ENCODE measurements at places on chromosomes 11 and 22. TPM values are rescaled to one million over a fixed set of nuclear protein-coding genes. Genes with fewer than 3 reads are reported as not detected.

The HARBI1 gene
- total RNA-seq = 5.9 TPM

The CTSC gene
- total RNA-seq = 287 TPM

The CTSW gene
- 339 TPM for total RNA-seq

The SMIM38 gene
- total RNA-seq = 0.26 TPM

The IRAG1 gene
- not detected for total RNA-seq

The LUZP2 gene
- not detected for total RNA-seq

The C11orf91 gene
- not detected for total RNA-seq

The SMIM35 gene
- total RNA-seq = 4.0 TPM

The CCDC81 gene
- total RNA-seq = 0.16 TPM

The KRTAP5-10 gene
- total RNA-seq = not detected

The DSCAML1 gene
- total RNA-seq = 1.4 TPM

The DDI1 gene
- total RNA-seq = not detected

The XNDC1N gene
- total RNA-seq = 14.8 TPM

The HTR3B gene
- not detected for total RNA-seq

The JAML gene
- total RNA-seq = 142 TPM

The LRRC4C gene
- total RNA-seq = not detected

The GAS2L1 gene
- 12.0 TPM for total RNA-seq

The LRP4 gene
- 0.12 TPM for total RNA-seq

The UPK3A gene
- total RNA-seq = not detected

The BTG4 gene
- 0.30 TPM for total RNA-seq

The UBQLN3 gene
- total RNA-seq = 0.12 TPM

The LDHAL6A gene
- total RNA-seq = not detected

The APOL5 gene
- not detected for total RNA-seq

The OR2D2 gene
- not detected for total RNA-seq

The MRPL17 gene
- 81.0 TPM for total RNA-seq

The HTR3A gene
- total RNA-seq = not detected

The ACRV1 gene
- not detected for total RNA-seq

The CLDN5 gene
- total RNA-seq = not detected

The SLC22A25 gene
- total RNA-seq = not detected

The SLC22A12 gene
- total RNA-seq = not detected

The ARFIP2 gene
- total RNA-seq = 33.5 TPM

The OR2AT4 gene
- not detected for total RNA-seq

The TCN2 gene
- 0.41 TPM for total RNA-seq

The OR5A1 gene
- not detected for total RNA-seq

The HPX gene
- total RNA-seq = not detected

The B4GAT1 gene
- total RNA-seq = 8.7 TPM

The GSTP1 gene
- 406 TPM for total RNA-seq

The PYGM gene
- 2.0 TPM for total RNA-seq

The GP1BB gene
- not detected for total RNA-seq

The PHOX2A gene
- total RNA-seq = not detected

The RFPL2 gene
- 0.16 TPM for total RNA-seq

The BIRC3 gene
- 46.4 TPM for total RNA-seq

The POGLUT3 gene
- 27.5 TPM for total RNA-seq

The CTTN gene
- total RNA-seq = 1.4 TPM

The TECTA gene
- total RNA-seq = 0.18 TPM

The OR10A2 gene
- not detected for total RNA-seq

The TRIM21 gene
- total RNA-seq = 56.0 TPM

The SCARF2 gene
- 0.54 TPM for total RNA-seq

The MUC5AC gene
- total RNA-seq = not detected

The MSANTD4 gene
- 17.7 TPM for total RNA-seq

The NECTIN1 gene
- total RNA-seq = 0.98 TPM

The OR8G5 gene
- total RNA-seq = not detected

The NPTXR gene
- 2.4 TPM for total RNA-seq

The OR8A1 gene
- not detected for total RNA-seq

The FREY1 gene
- total RNA-seq = 0.93 TPM

The SCN3B gene
- total RNA-seq = not detected

The PGA5 gene
- not detected for total RNA-seq

The VSTM5 gene
- total RNA-seq = not detected

The TMPRSS6 gene
- 3.3 TPM for total RNA-seq

The CCDC157 gene
- total RNA-seq = 4.9 TPM

Data from activated CD8-positive, alpha-beta memory T cell treated with anti-CD3 and anti-CD28 coated beads, Interleukin-2, amount 10 ng/mL, durations not matched to agents 7 days and 5 days (primary cell).